ENCODE measurements at places on chromosomes 13 and 19.

DNA sequence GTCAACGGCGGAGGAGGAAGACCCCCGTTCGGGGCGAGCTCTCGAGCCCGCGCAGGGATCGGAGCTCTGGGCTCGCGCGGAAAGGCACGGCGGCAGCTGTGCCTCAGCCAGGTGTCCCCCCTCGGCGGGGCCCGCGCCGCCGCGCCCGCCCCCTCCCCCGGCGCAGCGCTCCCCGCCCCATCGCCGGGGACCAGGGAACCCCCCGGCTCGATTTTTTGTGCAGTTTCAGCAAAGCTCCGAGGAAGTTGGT lies 110.0 kb downstream of the KCNRG start:
- no peak for DNase-seq

DNA sequence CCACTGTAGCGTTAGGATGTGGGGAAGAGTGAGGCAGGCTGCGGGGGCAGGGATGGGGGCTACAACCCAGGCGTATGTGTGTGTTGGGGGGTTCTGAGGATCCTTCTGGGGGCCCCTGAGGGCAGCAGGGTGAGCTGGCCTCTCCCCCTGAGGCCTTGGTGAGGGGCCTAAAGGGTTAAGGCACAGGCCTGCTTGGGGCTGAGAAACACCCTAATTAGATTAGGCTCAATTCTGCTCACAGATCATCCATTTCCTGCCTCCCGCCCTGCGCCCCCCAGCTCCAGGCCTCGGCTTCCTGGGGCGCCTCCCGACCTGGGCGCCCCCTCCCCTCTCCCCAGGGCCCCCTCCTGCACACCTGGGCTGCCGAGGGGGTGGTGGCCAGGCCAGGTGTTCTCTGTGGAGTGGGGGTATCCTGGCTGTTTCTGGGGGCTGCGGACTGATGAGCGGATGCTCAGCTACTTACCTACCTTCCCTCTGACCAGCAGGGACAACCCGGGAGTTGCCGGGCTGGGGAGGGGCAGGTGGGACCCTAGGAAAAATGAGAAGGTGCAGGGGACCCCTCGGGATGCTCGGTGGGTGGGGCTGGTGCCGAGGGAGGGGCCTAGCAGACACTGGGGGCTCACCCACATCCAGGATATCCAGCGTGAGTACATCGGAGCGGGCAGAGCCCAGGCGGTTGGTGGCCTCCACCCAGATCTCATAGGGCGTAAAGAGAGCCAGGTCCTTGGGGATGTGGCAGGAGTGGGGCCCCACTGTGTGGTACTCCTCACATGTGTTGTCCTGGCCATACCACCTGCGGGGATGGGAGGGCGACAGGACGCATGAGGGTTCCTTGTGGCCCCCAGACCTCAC lies 8.6 kb downstream of the CRLF1 start:
- DNase-seq: no peak

GRCh38 chr19:35135389-35135909 lies 590 bp upstream of the LGI4 start:
- no peak for DNase-seq

DNA sequence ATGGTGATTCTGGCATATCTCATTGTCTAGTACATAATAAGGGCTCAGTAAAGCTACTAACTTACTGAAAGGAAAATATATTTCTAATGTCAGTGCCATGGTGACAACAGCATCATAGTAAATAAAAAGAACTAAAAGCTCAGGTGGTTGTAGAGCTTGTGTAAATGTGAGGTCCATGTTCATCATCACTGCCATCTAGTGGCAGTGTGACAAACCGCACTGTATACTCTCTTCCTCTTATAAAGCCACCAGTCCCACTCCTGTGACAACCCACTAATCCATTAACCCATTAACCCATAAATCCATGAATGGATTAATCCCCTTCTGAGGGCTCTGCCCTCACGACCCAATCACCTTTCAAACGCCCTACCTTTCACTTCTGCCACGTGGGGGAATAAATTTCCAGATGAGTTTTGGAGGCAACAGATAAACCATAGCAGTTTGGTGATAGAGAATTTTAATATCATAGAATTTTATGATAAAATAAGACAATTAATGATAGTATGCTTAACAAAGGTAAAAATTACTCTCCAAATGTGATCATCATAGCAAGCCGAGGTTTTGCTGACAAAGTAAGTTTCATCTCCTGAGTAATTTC lies 160.4 kb upstream of the SGCG start:
- peak; percentile 15 for DNase-seq

DNA sequence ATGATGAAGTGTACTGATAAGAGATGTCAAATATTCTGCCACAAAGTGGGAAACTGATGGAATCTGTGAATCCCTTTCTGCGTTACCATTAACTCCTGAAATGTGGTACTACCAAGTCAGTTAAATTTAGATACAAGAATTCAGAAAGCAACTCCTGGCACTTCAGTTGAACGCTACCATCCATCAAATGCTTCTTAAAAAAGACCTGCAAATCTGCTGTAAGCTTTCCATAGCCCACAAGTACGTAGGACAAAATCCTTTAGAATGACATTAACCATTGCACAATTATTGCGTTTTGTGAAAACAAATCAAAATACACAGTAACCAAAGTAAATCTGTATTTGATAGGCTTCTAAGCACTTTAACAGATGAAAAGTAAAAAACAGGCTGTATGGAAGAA lies 5.4 kb downstream of the SMAD9 start:
- DNase-seq: no peak

DNA sequence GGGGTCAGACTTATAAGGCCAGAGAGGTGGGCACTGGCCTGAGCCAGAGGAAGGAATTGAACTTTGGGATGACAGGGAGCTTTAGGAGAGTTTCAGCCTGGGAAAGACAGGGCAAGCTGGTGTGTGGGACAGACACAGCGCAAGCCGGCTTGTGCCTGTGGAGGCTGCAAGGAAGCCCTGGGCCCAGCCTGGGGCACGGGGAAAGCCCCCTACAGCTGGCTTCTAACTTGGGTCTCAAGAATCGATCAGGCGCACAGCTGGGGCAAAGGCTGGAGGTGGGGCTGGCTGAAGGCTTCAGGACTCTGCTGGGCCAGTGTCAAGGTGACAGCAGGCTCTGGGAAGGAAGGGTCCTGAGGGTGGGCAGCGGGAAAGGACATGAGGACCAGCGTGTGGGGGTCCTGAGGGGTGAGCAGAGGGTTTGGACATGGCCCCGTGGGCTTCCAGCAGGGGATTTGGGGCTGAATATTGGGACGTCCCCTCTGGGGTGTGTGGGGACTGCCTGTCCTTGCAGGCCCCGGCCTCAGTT lies 3.0 kb downstream of the PTOV1 start:
- no peak for DNase-seq

DNA sequence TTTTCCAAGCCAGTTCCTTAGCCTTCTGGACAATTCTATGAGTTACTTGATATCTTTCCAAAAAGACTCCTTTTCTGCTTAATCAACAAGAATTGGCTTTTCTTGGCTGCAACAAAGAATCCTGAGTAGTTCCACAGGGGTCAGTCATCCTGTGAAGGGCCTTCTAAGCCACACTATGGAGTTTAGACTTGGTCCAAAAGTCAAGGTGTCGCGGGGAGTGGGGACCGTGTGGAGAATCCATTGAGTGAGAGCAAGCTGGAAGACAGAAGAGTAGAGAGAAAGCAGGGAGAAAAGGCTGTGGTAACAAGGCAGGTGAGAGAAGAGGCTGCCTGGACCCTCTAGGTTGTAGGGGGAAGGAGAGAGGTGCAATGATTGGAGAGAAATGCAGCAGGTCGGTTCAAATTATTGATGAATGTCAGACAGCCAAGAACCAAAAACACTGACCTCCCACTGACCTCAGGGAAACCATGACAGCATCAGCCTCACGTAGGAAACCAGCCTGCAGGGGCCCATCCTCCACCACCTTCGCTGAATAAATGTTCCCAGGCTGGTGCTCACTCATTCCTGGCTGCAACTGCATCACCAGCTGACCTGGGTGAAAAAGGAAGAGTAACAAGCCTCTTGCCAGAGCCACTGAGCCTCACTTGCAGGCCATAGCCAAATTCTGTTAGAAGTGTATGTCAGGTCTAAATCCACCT lies 7.1 kb upstream of the IFT88 start:
- DNase-seq: no peak

DNA sequence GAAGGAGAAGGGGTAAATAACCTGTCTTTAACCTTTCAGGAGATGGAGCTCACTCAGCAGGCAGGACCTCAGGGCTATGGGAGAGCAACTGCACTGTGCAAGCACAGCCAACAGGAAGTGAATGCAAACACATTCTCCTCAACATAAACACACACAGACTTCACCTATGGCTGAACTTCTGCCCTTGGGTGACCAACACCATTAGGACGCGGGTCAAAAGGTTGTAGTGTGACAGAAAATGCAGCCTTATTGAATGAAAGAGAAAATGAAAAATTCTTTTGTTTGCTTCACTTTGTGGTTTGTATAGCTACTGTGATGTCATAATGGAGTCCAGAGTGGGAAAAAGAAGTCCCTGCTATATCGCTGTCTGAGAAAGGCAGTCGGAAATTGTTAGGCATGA lies 323.0 kb downstream of the NDFIP2 start:
- no peak for DNase-seq

DNA sequence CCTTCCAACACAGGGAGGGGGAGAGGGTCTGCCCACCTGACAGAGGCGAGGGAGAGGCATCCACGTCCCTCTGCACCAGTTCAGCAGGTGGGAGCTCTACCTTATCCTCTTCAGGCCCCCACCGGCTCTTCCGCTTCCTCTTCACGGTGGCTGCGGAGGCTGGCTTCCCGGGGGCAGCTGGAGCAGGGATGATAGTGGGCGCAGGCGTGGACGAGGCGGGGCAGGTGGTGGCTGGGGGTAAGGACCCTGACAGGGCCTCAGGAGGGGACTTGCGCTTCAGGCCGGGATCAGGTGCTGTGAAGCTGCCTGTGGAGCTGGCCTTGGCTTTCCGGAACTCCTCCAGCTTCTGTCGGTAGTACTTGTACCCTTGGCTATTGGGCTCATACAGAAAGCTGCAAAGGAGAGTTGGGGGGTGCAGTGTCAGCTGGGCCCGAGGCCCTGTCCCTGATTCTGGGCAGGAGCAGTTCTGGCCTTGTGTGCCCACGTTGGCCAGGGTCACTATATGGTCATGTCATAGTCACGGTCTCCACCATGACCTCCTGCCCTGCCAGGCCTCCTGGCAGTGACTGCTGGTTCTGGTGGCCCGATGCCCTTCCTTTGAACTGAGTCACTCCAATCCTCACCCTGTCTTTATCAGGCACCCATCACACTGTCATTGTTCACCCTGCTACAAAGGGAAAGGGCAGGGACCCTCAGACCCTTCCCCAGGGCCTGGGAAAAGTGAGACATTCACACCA lies 23.2 kb downstream of the SUGP1 start:
- DNase-seq: no peak

DNA sequence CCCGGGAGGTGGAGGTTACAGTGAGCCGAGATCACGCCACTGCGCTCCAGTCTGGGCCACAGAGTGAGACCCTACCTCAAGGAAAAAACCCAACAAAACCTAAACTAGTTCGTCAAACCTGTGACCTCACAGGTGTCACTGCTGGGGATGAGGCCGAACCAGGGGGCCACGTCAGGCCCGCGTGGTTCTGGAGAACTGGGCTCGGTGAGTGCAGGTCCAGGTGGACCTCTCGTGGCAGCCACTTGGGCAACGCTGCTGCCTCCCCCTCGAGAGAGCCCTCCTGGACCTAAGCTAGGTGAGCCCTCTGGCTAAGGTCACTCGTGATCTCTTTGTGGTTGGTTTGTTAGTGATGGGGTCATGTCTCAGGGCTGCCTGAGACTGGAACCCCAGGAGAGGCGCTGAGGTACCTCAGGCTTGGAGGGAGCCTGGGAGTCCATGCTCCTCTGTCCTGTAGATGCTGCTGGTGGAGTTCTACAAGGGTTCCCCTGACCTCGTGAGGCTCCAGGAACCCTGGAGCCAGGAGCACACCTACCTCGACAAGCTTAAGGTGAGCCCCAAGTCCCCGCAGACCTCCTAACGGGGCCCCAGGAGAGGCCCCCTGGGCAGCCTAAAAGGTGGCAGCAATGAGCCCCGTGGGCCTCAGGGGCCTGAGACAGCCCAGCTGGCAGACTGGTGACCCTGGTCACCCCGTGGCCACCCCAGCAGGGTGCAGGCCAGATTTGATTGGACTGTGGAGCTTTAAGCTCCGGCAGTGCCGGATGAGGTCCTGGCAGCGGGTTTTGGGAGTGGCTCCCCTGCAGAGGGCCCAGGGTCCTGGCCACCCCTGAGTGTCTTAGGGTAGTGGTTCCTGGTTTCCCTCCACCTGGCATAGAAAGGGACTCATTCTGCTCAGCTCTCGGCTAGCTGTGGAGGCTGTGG lies 15.6 kb downstream of the MPND start:
- DNase-seq: no peak

- no peak for DNase-seq
Observed at GRCh38 chr19:4477034-4477801, 5.1 kb downstream of the HDGFL2 start.

DNA sequence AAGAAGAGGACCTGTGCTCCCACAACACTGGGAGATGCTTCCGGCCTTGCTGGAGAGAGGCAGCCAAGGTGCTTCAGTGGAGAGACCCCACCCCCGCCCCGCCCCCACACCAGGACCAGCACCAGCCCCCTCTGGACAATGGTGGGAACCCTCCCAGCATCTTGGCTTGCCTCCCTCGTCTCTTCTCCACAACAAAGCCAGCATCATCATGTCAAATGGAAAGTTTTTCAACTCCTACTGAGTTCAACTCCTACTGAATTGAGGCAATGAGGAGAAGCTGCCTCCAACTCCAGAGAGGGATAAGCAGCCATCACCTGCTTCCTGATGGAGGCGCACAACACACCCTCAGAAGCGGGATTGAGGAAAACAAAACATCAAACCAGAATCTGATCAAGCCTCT lies 12.8 kb downstream of the DEDD2 start:
- DNase-seq: no peak

DNA sequence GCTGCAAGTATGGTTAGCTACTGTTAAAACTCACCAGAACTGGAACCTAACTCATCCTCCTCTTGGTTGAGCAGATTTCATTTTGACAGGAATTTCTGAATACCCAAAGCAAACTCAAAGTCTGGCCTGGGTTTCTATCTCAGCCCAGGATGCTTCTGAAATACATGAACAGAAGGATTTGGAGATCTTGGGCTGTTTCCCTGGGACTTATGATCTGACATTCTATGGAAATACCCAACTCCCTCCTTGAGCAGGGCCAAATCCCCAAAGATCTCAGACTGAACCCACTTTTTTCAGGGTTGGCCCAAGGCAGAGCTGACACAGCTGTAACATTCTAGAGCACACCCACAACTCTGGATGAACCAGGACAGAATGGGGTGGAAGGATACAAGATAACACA lies 1.1 kb upstream of the ITM2B start:
- no peak for DNase-seq

- DNase-seq: no peak
Observed at GRCh38 chr13:21076253-21076652, 14.9 kb upstream of the LATS2 start.

Measured in HFF-Myc (cell line).